ENCODE measurements at places on chromosomes 1 and 21.

DNA sequence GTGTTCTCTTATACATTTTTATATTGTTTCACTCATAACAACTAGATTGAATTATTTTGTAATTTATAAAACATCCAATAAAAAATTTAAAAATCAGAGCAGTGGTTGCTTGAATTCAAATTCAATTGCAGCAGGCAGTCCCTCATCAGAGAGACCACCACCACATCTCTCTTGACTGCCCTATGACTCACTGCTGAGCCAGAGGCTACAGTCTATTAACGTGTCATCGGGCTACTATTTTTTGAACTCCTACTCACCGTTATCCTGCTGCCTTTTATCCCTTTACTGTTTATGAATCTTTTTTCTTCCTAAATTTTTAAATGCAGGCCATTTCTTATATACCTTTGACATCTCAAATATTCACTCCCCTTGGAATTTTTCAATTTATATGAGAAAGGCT, 144.7 kb downstream of the BARHL2 start:
- no peak for DNase-seq

DNA sequence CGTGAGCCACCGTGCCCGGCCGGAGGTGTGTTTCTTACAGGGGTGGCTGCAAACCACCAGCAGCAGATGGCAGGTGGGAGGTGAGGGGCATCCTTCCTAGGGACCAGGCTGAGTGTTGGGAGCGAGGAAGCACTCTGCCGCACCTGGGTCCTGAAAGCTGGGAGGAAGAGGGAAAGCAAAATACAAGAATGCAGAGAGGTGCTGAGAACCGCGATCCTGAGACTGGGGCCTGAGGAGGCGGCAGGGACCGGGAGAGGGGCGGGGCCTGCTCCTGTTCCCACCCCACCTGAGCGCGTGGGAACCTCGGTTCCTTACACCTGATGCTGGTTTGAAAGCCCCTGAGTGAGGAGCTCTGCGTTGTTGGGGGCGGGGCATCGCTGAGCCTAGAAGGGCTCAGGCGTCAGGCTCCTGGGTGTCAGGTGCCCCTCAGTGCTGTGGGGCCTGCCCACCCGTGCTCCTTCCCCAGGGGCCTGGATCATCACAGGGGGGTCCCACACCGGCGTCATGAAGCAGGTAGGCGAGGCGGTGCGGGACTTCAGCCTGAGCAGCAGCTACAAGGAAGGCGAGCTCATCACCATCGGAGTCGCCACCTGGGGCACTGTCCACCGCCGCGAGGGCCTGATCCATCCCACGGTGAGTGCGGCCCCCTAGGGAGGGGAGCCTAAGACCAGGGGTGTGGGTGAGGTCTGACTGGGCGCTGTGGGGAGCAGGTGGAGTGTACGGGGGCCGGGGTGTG, 15.5 kb downstream of the TRPM2 start:
- no peak for DNase-seq

GRCh38 chr21:42365770-42366169, 565 bp downstream of the TFF1 start:
- DNase-seq: no peak

GRCh38 chr1:99007366-99007765, 2.7 kb upstream of the PLPPR5 start:
- no peak for DNase-seq

DNA sequence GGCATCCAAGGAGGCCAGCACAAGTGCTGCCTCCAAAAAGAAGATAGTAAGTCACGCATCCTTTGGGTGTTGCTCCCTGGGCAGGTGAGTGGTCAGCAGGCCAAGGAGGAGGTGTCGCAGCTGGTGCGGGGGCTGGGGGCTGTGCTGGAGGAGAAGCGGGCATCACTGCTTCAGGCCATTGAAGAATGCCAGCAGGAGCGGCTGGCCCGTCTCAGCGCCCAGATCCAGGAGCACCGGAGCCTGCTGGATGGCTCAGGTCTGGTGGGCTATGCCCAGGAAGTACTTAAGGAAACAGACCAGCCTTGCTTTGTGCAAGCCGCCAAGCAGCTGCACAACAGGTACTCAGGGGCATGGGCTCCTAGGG, 4.3 kb downstream of the TRIM46 start:
- DNase-seq: no peak

- DNase-seq: no peak
Measured at GRCh38 chr21:40792691-40793456, 54.1 kb downstream of the DSCAM start.

Measured in stimulated activated CD4-positive, alpha-beta T cell treated with anti-CD3 and anti-CD28 coated beads, Interleukin-4, amount 100 ng/mL, for 1 hour (primary cell).